Hematopoietic multipotent progenitor cell treated with erythropoietin and hydrocortisone succinate and interleukin-3 and kit ligand, for 15 days (in vitro differentiated cells): ENCODE measurements at places on chromosomes 6 and 20.

- DNase-seq, result no peak
Observed at GRCh38 chr6:107676042-107676441, 148.1 kb downstream of the SCML4 start.

DNA sequence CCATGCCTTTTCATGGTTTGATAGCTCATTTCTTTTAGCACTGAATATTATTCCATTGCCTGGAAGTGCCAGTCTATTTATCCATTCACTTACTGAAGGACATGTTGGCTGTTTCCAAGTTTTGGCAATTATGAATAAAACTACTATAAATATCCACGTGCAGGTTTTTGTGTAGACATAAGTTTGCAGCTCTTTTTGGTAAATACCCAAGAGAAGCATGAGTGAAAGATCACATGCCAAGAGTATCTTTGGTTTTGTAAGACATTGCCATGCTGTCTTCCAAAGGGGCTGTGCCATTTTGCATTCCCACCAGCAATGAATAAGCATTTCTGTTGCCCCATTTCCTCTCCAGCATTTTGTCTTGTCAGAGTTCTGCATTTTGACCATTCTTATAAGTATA, 120.9 kb downstream of the MANEA start:
- DNase-seq, result no peak

- no peak for DNase-seq
Observed at GRCh38 chr6:48826152-48826515, 636.9 kb downstream of the MMUT start.

DNA sequence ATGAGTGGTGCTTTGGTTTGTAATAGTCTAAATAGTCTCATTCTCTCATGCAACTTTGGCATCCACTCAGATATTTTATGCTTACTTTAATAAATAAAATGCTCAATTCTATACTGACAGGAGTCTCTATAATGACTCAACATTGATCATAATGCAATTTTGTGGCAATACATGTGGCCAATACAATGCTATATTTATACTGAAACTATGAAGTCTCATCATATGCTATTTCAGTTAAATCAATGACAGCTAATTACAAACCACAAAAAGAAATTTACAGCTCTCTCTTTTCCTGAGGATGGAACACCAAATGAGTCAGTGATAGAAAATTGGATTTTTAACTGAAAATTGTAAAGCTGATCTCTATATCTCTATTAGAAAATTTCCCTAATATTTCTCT, 77.1 kb downstream of the WASF1 start:
- DNase-seq, result no peak

DNA sequence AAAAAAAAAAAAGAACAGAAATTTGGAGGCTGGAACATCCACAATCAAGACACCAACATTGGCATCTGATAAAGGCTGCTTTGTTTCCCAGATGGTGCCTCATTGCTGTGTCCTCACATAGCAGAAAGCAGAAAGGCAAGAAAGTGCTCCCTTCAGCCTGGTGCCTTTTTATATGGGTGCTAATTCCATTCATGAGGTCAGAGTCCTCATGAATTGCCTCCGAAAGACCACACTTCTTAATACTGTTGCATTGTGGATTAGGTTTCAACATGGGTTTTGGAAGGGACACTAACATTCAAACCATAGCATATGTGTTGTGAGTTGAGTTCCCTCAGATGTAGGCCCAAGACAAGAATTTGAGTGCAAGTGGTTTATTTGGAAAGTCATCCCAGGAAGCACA, 8.0 kb upstream of the C20orf202 start:
- no peak for DNase-seq

DNA sequence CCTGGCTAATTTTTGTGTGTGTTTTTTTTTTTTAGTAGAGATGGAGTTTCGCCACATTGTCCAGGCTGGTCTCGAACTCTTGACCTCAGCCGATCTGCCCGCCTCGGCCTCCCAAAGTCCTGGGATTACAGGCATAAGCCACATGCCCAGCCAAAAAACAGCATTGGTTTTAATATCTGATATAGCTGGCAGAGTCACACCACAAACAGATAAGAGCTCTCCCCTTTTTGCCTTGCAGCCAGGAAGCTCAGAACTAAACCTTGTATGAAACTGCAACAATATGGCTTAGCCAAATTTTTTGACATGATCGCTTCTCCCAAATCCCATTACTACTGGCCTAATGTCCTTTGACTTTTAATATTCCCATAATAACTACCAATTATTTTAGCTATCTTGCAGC, 4.9 kb downstream of the ACOT8 start:
- no peak for DNase-seq
